Natural killer cell (primary cell): ENCODE measurements at places on chromosomes 6 and 20. TPM values are rescaled to one million over a fixed set of nuclear protein-coding genes. Genes with fewer than 3 reads are reported as not detected.
A peak's percentile ranks its signal among the peaks of the same experiment; 100 is the strongest.

DNA sequence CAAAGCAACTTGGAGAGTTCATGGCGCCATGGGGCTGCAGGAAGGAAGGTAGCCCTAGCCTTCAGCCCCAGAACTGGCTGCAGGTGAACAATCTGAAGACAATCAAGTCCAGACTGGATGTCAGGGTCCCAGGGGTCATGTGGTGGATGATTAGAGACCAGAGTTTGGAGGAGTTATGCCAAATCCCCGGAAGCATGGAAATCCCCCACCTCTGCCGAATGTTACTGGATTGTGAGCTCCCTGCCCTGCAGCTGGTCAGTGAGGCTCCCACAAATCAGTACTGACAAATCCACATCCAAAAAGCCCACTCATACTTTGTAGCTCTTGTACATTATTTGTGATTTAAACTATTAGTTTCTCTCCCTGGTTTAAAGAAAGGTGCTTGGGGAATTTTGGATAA, 21.3 kb upstream of the CD93 start:
- DNase-seq: no peak

DNA sequence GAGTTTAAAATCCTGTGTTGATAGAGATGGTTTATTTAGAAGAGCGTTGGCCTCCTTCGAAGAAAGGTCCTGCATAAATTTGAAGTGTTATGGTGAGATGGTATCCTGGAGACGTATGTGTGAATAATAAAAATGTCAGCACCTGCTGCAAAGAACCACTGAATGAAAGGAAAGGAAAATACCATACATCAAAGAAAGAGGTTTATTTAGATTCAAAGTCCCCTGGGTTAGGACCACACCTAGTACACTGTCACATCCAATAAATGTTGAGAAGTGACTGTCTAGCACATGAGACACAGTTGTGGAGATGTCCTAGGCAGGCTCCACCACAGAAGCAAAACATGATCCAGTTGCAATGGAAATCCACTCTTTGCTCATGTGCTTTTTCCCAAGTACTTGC, 214.7 kb downstream of the PAX1 start:
- no peak for DNase-seq

- DNase-seq: no peak
These were observed 22.7 kb downstream of the OLIG3 start for GRCh38 chr6:137471497-137471896.

- no peak for DNase-seq
These were observed 42.9 kb downstream of the C6orf132 start for GRCh38 chr6:42099340-42100028.

DNA sequence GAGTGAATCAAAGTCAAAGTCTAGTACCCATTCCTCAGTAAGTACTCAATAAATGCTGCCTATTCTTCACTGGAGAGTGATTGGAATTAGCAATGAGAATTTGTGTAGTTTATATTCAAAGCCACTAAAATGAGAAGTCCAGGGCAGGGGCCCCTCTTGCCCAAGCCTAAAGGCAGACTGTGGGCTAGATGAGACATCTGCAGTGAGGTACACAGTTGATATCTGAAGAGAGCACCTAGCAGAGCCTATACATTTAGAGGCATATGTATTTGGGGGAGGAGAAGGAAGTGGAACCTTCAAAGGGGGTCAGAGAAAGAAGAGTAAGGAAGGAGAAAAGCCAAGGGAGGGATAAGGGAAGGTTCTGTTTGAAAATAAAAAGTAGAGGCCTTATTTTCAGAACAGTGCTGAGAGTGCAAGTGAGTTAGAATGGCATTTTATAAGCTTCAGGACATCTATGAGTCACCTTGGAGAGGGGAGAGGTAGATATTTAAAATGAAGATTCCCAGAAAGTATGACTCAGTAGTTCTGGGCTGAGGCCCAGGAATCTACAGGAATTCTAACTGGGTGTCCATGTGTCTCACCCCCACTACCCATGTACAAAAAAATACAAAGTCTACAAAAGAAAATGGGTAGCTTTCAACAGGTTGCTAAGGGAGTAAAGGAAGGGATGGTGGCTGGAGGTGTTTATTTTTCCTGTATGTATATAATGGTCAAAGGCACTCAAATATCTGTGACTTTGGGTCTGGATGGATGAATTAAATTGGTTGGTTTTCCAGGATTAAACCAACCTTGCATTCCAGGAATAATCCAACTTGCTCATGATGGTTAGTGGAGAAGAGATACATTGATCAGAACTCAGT, 135.1 kb downstream of the ZFP64 start:
- DNase-seq: no peak

DNA sequence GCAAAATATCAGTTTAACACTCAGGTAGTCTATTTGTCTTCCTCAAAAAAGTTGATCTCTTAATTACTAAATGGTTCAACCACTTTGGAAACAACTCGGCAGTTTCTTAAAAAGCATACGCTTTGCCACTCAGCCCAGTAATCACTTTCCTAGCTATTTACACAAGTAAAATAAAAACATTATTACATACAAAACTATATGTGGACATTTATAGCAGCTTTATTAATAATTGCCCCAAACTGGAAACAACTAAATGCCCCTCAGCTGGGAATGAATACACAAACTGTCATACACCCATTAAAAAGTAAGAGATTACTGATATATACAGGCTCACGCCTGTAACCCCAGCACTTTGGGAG, 7.4 kb downstream of the EEF1A1 start:
- DNase-seq: no peak

GRCh38 chr6:159826968-159827647, 27.0 kb downstream of the PNLDC1 start:
- DNase-seq: no peak

DNA sequence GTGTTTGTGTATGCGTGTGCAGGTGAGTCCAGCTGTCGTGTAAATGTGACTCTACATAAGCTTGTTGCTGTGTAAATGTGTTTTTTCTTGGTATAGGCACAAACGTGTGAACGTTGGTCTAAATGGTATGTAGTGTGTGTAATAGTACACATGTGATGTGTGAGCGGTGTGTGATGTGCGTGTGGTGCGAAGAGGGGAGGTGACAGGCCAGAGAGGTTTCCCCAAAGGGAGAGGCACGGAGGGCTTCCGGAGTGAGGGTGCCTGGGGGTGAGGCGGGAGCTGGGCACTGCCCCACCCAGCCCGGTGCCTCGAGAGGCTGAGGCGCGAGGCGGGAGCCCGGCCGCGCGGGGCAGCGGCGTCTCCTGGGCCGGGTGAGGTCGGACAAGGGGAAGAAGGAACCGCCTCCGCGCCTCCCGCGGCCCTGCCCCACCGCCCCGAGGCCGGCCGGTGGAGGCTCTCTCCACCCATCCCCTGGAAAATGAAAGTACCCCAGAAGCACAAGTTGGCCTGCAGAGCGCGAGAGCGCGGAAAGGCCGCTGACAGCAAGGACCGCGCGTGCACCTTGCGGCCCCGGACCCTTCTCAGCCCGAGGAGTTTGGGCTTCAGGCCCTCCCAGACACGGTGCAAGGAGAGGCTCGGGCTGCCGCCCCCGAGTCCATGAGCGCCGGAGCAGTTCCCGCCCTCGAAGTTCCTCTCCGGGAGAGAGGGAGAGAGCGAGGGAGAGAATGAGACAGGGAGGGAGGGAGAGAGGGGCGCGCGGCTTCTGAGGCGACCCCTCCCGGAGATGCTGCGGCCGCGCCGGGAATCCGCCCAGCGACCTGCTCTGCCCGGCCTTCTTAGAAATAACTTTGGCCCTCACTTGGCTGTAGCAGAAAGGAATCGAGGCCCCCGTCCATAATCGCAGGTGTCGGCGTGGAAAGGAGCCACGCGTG, 43.2 kb upstream of the OSTM1 start:
- DNase-seq: peak; percentile 41

DNA sequence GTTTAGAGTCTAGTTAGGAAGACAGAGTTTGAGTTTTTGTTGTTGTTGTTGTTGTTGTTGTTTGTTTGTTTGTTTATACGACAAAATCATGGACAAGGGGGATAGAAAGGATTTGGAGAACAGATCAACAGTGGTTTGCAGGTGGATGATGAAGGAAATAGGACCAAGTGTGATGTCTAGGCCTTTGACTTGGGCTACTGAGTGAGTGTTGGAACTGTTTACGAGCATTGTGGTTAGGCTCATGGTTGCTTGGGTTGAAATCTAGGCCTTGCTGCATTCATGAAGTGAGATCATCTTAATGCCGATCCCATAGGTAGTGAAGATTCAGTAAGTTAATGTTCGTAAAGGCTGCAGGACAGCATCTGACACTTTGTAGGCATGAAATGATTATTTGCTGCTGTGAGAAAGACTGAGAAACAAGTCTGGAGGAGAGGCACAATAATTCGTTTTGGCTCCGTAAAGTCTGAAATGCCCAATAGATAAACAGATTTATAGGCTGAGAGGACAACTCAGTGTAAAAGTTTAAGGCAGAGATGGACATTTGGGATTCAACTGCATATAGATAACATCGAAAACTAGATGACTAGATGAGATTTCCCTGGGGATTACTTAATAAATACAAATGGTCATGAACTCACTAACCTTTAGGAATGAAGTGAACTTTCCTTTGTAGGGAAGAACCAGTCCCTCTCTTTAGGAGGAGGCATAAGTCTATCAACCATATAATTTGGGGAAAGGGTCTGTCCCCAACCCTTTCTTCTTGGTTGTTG, 70.0 kb downstream of the HDDC2 start:
- DNase-seq: no peak

- no peak for DNase-seq
These were observed 11.9 kb downstream of the C6orf89 start for GRCh38 chr6:36897609-36898008.

The IL17F gene
- total RNA-seq: not detected

The MUCL3 gene
- total RNA-seq: not detected

The SCRT2 gene
- total RNA-seq: not detected
